ENCODE measurements at places on chromosomes 6 and 20.

- no peak for DNase-seq
Observed at GRCh38 chr20:45592574-45593189, 13.6 kb upstream of the WFDC8 start.

DNA sequence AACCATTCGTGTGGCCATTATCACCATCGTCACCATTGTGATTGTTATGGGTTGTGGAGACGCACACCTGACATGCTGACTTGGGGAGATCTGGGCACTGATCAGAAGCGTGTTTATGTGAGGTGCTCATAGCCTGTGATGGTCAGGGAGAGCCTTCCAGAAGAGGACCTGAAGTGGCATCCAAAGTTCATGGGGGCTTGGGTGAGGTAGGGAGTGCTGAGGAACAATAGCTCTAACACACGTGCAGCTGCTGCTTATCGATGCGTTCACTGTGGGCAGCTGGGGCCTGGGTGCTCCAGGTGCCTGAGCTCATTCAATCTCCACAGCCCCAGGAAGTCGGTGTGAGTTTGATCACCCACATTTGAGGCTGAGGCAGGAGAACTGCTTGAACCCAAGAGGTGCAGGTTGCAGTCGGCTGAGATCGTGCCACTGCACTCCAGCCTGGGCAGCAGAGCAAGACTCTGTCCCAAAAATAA lies 227.3 kb downstream of the PREX1 start:
- DNase-seq, result no peak

GRCh38 chr6:54085047-54085446 lies 26.2 kb upstream of the MLIP start:
- DNase-seq, result no peak

- DNase-seq, result no peak
Observed at GRCh38 chr6:160058603-160059215, 62.9 kb upstream of the SLC22A1 start.

GRCh38 chr20:36217226-36217625 lies 19.1 kb upstream of the AAR2 start:
- no peak for DNase-seq

- no peak for DNase-seq
Observed at GRCh38 chr20:63574156-63574828, at the start of gene HELZ2. TSS of gene HELZ2 (minus strand) at chr20:63574239. CDS start at chr20:63572385, 1,854 bp downstream.

GRCh38 chr20:44970243-44970757 lies 4.0 kb downstream of the STK4 start:
- DNase-seq, result no peak

DNA sequence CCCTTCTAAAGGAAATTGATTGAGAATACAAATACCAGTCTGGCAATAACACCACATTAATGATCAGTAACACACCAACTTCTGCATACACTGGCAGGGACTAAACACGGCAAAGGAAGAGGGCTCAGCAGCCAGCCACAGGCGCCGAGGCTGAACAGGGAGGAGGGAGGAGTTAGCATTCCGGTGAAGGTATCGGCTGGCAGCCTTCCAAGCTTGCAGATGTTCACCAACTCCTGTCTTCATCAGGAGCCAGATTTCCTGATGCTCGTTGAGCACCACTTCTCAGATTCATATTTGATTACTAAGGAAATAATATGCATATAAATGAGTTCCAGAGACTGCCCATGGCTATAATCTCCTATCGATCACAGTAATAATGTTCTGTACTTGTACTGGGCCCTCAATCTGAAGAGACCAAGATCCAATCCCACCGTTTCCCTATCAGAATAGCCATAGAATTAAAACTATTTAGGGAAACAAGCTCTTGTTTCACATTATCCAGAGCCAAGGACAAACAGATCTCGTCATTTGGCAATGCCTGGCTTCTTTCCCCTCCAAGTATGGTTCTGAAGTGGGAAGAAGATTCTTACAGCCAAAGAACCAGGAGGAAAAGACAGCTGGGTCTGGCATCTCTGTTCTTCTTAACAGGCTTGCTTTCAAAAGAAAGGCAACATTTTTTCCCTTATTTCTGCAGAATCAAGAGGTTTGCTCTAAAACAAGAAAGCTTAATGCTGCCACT lies 42.2 kb downstream of the GFOD1 start:
- DNase-seq, result no peak

DNA sequence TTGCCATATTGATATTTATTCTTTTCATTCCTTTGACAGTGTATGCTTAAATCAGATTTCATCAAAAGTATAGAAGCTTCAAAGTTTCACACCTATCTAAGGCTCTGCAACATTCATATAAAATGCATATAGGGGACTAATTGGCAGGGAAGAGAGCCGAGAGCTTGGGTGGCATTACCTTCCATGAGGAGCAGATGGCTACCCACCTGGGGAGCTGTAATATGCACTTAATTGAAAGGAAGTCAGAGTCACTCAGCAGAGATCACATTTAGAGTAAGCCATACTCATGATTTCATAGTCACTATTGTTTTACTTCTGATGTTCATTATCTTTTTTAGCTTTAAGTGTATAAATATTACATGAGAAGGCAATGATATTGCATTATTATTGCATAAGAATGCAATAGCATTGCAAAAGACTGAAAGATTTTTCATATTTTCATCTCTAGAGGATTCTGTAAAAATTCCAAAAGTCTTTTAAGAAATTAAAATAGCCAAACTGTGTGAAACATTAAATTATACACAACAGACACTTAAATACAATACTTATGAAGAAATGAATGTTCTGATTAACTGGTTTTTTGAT lies 1305.2 kb downstream of the EPHA7 start:
- no peak for DNase-seq

GRCh38 chr6:105569706-105570105 lies 166.8 kb upstream of the PREP start:
- no peak for DNase-seq

GRCh38 chr6:389143-389542 lies 2.4 kb upstream of the IRF4 start:
- no peak for DNase-seq

DNA sequence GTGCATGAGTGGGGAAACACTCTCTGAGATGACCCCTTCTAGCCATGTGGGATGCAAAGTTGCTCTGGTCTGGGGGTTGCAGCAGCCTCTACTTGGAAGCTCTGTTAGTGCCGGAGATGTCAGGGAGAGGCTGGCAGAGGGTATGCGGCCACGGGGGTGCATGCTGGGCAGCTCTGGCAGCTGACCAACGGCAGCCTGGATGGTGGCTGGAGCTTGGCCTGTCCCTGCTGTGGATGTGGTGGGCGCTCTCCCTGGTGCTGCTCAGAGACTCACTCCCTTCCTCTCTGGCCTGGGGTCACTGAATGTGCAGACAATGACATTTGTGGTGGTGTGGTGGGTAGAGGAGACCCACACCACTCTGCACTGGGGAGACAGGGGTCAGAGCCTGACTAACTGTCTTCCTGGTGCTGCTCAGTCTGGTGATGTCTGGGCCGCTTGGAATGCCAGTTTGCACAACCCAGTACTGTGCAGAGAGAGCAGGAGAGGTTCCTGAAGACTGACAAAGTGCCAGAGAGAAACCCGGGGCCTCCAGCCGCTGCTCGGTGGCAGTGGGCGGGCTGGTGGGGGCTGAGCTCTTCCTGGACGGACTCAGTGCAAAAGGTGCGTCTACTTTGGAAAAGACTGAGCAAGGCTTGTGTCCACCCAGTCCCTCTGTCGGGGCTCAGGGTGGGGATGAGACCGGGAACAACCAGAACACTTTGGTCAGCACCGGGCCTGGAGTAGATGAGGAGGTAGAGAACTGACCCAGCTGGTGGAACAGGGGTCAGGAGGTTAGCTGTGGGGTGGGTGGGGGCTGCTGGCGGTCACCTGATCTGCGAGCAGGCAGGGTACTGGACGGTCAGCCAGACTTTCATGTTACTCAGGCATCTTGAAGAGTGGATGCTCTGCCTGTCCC lies 2.7 kb downstream of the MYT1 start:
- no peak for DNase-seq

DNA sequence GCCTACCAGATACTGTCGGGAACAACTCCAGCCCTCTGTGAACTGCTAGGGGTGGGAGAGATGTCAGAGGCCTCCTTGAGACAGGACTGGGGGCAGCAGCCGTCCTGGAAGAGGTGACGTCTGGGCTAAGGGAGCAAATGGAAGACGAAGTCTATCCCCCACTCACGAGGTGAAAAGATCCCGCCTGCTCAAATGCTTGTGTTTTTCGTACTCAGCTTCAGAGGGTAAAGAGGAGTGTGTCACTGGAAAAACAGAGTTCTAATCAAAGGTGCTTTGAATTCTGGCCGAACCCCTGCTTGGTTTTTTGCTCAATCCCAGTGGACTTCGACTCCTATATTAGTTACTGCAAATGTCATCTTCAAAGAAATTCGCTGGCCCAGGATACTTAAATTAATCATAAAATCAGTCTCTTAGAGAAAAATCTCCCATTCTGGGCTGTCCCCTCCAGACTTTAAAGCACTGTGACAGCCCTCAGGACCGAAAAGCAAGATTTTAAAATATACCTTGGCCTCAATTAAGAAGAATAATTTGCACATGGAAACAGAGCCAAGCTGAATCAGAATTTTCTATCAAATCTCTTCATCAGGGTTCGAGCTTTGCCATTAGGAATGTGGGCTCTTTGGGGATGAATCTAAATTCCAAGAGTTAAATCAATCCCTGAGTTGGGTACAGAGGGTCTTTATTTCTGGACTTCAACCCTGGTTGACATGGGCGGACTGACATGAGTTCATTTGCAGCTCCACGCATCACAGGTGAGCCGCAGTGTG lies 61.8 kb upstream of the AFDN start:
- no peak for DNase-seq

- DNase-seq, result no peak
Observed at GRCh38 chr6:76003686-76004085, 68.8 kb downstream of the IMPG1 start.

DNA sequence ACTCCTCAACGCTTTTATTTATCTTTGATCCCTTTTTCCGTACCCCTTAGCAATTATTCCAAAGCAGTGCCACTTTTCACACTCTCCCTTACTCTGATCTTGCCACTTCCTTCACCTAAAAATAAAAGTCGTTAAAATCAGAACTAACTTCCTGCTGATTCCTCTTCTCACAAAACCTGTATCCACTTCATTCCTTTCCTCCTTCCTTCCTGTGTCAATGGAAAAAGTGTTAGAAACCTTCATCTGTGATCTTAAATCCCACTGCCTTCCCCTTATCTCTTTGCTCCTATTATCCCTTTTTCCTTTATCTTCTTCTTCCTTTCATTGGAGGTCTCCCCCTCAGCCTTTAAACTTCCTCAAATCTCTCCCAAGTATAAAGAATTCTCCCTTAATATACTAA lies 49.2 kb downstream of the GOPC start:
- no peak for DNase-seq
